Natural killer cell treated with Interleukin-12 subunit alpha and Interleukin-12 subunit beta and Interleukin-15 and Interleukin-18, amount 100 ng/mL, for 72 hours (primary cell): ENCODE measurements at places on chromosomes 3 and 15. TPM values are rescaled to one million over a fixed set of nuclear protein-coding genes. Genes with fewer than 3 reads are reported as not detected.
A peak's percentile ranks its signal among the peaks of the same experiment; 100 is the strongest.

DNA sequence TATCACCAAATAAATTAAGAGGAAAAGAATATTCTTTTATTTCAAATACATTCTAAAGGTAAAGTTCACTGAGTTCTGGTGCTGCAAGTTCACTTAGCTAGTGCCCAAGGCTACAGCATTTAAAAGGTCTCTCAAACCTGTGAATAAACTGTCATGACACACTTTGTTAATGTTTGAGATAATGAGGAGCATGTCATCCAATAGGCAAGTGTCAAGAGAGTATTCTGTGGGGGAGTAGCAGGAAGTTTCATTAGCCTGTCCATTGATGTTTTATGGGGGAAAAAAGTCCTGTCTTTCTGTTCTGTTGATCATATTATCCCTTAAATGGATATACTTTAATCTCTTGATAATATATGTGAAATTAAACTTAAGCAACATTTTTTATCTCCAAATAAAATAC, 4.0 kb downstream of the SPESP1 start:
- H3K36me3 ChIP-seq: no peaks in the 10 kb centered on the region
- peaks cover 23% of the 10 kb centered on the region for H3K27me3 ChIP-seq
- no peak for DNase-seq
- no peak overlapping the region for H3K27ac ChIP-seq
- H3K4me1 ChIP-seq: no peaks in the 10 kb centered on the region

DNA sequence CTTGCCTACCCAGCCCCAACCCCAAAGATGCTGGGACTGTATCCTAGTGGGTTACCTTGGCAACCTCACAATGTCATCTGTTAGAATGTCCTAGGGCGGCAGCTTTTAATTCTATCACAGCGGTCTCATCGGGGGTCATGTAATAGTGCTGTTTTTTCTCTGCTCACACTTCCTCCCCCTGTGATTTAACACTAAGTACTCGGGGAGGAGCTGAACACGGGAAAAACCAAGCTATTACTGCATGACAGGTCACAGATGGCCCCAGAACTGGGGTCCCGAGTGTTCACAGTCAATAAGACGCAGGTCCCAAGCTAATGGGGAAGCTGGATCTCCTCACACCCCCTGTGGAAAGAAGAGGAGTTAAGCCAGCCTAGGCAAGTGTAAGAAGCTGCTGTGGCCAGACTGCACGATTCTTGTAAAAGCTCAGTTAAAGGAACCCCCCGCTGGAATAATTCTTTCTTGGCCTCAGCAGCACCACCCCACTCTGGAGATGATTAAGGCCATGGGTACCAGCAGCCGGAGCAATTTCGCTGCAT, 2.5 kb upstream of the RFTN1 start:
- peak; percentile 67 for DNase-seq
- peaks cover 77% of the 10 kb centered on the region for H3K4me1 ChIP-seq
- H3K27me3 ChIP-seq: no peaks in the 10 kb centered on the region
- peak overlapping the region; percentile 91 for H3K4me3 ChIP-seq
- peaks cover 15% of the 10 kb centered on the region for H3K36me3 ChIP-seq

GRCh38 chr3:167318996-167319615, 61.0 kb downstream of the ZBBX start:
- DNase-seq: no peak
- H3K36me3 ChIP-seq: no peaks in the 10 kb centered on the region
- no peaks in the 10 kb centered on the region for H3K4me1 ChIP-seq
- H3K27me3 ChIP-seq: no peaks in the 10 kb centered on the region
- no peak overlapping the region for H3K4me3 ChIP-seq

GRCh38 chr15:56102441-56102840, 109.0 kb upstream of the NEDD4 start:
- DNase-seq: no peak
- no peaks in the 10 kb centered on the region for H3K4me1 ChIP-seq
- no peak overlapping the region for H3K27ac ChIP-seq
- H3K36me3 ChIP-seq: no peaks in the 10 kb centered on the region

DNA sequence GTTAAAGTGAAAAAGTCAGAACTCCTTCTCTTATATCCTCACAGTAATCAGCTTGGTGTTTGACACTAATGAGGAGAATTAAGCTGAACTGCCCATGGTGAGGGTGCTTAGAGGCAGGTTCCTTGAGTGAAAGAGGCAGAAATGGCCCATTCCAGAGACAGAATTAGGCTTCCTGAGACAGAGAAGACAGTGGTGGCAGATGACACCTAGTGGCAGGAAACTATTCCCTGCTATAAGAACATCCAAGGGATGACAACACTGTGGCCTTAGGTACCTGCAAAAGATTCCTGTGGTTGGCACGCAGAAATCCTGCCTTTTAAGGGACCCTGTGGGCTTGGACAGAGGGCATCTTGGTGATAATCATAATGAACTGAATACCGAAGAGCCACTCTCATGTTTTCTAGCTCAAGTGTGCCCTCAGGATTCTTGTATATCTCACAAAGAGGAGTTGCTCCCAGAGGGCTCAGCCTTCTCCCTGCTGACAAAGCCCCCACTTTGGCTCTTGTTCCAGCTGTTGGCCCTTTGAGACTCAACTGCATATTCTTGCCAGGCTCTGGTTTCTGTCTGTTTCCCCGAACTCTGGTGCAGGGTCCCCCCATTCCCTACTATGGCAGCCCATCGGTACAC, 56.0 kb downstream of the KBTBD12 start:
- no peaks in the 10 kb centered on the region for H3K4me1 ChIP-seq
- H3K27me3 ChIP-seq: peaks cover 43% of the 10 kb centered on the region
- no peaks in the 10 kb centered on the region for H3K36me3 ChIP-seq
- H3K4me3 ChIP-seq: no peak overlapping the region
- DNase-seq: no peak
- H3K27ac ChIP-seq: no peak overlapping the region

DNA sequence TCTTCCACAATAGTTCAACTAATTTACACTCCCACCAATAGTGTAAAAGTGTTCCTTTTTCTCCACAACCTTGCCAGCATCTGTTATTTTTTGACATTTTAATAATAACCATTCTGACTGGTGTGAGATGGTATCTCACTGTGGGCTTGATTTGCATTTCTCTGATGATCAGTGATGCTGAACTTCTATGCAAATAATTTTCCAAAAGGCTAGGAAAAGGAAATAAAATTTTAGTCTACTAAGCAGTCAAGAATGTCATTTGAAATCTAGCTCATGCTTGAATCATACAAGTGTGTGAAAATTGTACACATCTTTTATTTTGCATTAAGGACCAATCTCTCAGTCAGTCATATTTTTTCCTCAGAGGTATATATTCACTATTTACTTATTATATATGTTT, 101.7 kb upstream of the UBP1 start:
- no peak for DNase-seq
- H3K36me3 ChIP-seq: peaks cover 13% of the 10 kb centered on the region
- no peak overlapping the region for H3K4me3 ChIP-seq
- no peaks in the 10 kb centered on the region for H3K27me3 ChIP-seq

- no peaks in the 10 kb centered on the region for H3K27me3 ChIP-seq
- H3K4me3 ChIP-seq: no peak overlapping the region
- DNase-seq: no peak
- no peaks in the 10 kb centered on the region for H3K36me3 ChIP-seq
- H3K27ac ChIP-seq: no peak overlapping the region
- no peaks in the 10 kb centered on the region for H3K4me1 ChIP-seq
These were observed 19.5 kb downstream of the PLXNB1 start for GRCh38 chr3:48410205-48411040.

DNA sequence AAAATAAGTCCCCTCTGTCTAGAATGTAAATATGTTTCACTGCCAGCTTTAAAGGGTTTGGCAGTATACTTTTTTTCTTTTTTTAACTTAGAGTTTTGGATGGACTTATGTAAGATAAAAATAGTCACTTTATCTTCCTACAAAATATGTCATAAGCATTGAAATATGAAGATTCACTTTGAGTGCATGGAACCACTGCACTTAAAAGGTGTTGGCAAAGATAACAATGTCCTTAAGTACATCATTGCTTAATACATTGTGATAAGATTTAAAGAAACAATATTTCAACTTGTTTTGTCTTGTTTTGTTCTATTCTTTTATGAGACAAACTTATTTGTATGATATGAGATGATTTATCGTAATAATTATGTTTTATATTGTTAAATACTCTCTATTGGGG, 66.3 kb upstream of the NAALADL2 start:
- no peak overlapping the region for H3K27ac ChIP-seq
- DNase-seq: no peak
- H3K4me1 ChIP-seq: no peaks in the 10 kb centered on the region
- no peaks in the 10 kb centered on the region for H3K27me3 ChIP-seq
- peaks cover 4% of the 10 kb centered on the region for H3K36me3 ChIP-seq

DNA sequence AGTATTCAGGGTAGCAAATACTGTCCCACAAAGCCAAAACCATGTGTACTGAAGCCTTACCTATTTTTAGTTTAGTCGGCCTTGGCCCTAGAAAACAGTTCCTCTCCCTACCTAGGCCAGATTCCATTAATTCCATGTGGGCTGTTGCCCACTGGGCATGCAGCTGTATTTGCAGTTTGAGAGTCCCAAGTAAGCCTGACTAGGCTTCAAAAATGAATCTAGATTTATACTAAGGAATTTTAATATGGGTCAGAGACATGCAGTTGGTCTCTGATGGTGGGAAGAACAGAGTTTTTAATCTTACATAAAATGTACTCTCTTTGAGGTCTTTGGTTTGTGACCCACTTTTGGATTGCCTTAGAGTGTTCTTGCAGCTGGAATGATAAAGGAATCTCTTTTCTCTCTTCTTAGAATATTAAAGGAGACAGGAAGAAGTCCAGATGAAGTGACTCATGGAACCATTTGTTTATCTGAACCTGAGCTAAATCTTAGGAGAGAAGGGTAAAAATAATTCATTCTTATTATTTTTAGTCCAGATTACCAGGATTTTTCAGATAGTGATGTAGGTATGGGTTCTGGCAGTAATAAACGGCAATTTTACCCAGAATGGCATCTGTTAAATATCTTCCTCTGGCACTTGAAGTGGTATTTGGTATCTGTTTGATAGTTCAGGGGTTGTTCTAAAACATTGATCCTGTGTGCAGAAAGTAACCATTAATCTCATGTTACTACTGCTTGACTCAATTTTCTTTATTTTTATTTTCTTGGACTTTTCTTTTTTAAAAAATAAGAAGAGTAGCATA, 33.8 kb downstream of the GLCE start:
- H3K4me3 ChIP-seq: no peak overlapping the region
- DNase-seq: no peak
- no peaks in the 10 kb centered on the region for H3K4me1 ChIP-seq
- no peaks in the 10 kb centered on the region for H3K27me3 ChIP-seq
- H3K27ac ChIP-seq: no peak overlapping the region

GRCh38 chr3:184259878-184260723, 1.3 kb downstream of the CAMK2N2 start:
- no peaks in the 10 kb centered on the region for H3K27me3 ChIP-seq
- no peaks in the 10 kb centered on the region for H3K36me3 ChIP-seq
- peaks cover 26% of the 10 kb centered on the region for H3K4me1 ChIP-seq
- DNase-seq: no peak
- peak overlapping the region; percentile 89 for H3K4me3 ChIP-seq

The SH2D7 gene
- not detected for total RNA-seq
